A172 (cell line): ENCODE measurements at places on chromosomes 7 and 10. TPM values are rescaled to one million over a fixed set of nuclear protein-coding genes. Genes with fewer than 3 reads are reported as not detected.

CYP3A7 gene
- total RNA-seq, result not detected in 2 replicates

H2BK1 gene
- total RNA-seq, result not detected in 2 replicates

SPDYE2B gene
- not detected in 2 replicates for total RNA-seq

AKR1C2 gene
- total RNA-seq, result 50.4 and 186 TPM in 2 replicates

LIPM gene
- total RNA-seq, result not detected in 2 replicates

PRRT4 gene
- 0.10 and 1.6 TPM in 2 replicates for total RNA-seq

PRKAG2 gene
- 41.6 and 59.7 TPM in 2 replicates for total RNA-seq

ADCY1 gene
- total RNA-seq, result 3.5 and 4.4 TPM in 2 replicates
